ENCODE measurements at places on chromosomes 6 and 20.

DNA sequence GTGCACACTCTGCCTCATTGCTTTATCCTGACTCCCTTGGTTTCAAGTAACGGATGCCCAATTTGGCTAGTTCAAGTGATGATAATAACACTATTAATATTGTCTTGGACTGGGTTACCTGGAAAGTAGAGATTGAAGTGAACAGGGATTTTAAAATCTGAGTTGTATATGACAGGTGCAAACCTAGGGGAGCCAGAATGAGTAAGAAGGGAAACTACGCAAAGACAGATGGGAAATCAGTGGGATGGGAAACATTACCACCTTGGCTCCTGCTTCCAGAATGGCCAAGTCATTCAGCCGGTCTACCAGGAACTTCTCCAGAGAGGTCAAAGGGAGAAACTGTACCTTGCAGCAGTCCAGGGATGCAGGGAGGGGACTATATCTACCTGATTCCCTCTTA, 41.9 kb downstream of the OGFRL1 start:
- DNase-seq, result no peak

GRCh38 chr6:152750694-152751093, at the start of gene VIP:
Gene VIP, plus strand, starts transcription at chr6:152750797. Its CDS starts 1,381 bp downstream, at chr6:152752178.
- DNase-seq, result no peak

- DNase-seq, result peak; percentile 59
Observed at GRCh38 chr6:135909737-135910387, 58.4 kb downstream of the PDE7B start.

DNA sequence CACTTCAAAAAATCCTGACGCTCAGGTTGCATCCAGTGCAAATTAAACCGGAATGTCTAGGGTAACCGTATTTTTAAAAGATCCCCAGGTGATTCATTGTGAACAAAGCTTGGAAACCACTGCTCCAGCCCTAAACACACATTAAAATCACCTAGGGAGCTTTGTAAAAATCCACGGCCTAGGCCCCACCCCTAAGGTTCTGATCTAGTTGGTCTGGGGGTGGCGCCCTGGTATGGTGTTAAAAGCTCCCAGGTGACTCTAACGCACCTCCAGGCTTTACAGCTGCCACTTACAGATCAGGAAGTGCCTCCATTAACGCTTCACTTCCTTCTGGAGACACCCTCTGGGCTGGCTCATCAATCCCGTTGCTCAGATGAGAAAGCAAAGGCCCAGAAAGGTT, 92.2 kb downstream of the GRM4 start:
- DNase-seq, result no peak

GRCh38 chr6:143513410-143513809, 1.9 kb upstream of the FUCA2 start:
- peak; percentile 20 for DNase-seq

DNA sequence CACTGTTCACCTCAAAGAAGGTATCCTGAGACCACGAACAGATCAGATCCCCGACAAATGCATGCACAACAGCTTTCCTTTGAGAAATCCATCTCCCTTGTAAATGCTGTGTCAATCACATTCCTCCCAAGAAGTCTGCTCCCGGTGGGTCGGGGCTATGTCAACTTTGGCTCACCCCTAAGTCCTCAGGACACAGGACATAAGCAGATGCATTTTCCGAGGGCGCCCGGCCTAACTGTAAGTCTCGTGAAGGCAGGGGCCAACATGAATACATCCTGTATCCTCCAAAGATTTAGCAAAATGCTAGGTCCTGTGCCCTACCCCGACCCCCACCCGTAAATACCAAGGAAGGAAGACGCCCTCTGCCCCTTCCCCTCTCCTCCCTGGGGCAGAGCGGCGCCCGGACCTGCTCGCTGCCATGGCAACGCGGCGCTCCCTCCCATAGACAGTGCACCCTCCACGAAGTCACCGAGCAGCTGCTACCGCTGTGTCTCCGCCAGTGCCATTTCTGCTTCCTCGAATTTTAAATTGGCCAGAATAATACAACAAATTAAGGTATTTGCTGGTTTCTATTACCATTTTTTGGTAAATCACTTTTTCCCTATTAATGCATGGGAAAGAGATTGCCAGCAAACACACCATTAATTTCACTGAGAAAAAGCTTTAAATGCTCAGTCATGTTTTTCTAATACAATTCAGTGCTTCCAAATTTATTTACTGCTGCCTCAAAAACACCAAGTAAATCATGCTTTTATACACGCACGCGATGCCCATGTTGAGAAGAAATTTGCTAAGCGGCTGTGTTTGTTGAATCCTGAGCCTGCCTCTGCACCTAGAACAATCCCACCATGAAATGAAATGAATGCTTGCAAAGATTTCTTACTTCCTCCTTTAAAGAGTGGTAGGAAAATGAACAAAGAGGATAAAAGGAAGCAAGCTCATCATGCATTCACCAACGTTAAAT, 100.6 kb downstream of the PCSK2 start:
- no peak for DNase-seq

DNA sequence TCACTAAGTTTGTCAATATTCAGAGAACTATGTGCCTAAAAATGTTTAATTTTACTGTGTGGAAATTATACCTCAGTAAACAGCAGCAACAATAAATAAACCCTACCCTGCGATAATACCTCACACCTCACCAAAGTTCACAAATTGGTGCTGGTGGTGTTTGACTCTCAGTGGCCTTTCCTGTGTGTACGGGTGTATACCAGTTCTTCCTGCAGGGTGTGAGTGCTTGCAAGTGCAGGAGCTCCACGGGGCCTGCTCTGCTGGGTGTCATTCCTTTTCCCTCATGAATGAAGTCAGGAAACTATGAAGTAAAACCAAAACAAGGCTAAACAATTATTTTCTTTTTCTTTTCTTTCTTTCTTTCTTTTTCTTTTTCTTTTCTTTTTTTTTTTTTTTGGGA, 4.1 kb upstream of the ENPP5 start:
- DNase-seq, result no peak

DNA sequence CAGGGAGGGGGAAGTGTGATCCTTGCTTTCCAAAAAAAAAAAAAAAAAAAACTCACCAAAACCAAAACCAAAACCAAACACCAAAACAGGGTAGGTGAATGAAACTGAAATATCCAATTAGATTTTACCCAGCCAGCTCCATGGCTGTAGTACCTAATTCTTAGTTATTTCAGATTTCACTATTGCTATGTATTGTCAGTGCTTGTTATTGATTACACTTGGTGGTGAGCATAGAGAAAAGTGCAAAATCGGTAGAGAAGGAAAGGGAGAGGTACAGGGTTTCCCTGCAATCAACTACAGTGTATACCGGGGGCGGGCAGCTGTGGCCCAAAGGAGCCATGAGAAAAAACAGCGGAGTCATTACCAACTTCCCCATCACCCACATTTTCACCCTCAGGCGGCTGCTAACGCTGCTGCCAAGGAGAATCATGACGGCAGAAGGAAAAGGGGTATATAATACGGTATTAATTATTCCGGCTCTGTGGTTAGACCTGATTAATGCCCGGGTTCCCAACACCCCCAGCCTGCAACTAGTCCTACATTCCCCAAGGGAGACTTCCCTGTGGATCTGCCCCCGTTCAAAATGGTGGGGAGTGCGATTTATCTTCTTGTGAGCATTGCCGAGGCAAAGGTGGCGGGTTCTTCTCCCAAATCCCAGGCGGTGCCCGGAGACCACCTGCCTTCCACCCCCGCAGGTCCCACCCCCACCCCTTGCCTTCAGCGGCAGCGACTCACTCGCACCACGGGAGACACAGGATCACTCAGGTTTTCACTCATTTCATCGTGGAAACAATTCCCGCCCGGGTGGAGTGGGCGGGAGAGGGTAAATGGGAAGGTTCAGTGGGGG, at the start of gene C6orf62:
TSS of gene C6orf62 (minus strand) at position 30 of the 847 bp plus-strand sequence. CDS start 486 bp downstream, outside the sequence.
- peak; percentile 86 for DNase-seq

DNA sequence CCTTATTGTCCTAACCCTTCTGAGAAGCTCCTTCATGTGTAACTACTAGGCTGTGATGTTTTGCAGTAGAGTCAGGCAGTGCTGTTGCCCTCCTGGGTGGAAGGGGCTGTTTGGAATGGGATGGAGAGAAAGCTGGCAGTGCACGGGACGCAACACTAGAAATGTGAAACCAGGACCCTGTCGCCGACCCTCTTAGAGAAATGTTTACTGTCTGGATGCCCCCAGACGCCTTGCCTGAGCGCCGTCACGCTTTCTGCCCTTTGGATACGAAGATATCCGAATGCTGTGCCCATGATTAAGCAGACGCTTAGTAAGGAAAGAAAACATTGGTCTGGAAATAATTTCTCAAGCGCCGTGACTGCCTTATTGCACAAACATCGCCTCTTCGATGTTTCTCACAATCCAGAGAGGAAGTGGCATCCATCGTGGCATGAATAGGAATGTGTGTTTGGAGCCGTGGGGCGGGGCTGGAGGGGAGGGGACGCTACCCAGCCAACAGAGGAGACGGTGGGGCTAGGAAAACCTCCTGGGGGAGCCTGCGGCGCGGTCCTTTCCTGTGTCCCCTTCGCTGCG, 661 bp upstream of the PPP1R14C start:
- peak; percentile 88 for DNase-seq

- DNase-seq, result no peak
Observed at GRCh38 chr20:39039261-39039660, 77.1 kb downstream of the DHX35 start.

DNA sequence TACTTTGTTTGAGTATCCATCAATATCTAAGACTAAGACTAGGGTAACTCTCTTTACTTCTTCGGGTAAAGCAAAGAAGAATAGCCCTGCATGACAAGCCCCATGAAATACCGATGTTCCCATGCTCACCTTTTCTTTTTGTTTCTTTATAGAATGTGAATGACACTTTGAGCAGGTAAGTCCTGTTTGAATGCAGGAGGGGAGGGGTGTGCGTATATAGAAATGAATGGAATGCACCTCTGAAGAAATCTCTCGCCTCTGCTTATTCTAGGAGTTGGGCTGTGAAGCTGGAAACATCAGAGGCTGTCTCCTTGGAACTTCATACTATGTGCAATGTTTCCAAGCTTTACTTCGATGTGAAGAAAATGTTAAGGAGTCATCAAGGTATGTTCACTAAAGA, 10.3 kb downstream of the TRIM38 start:
- DNase-seq, result no peak

- peak; percentile 31 for DNase-seq
Observed at GRCh38 chr6:99467509-99468106, 42.5 kb upstream of the PNISR start.

DNA sequence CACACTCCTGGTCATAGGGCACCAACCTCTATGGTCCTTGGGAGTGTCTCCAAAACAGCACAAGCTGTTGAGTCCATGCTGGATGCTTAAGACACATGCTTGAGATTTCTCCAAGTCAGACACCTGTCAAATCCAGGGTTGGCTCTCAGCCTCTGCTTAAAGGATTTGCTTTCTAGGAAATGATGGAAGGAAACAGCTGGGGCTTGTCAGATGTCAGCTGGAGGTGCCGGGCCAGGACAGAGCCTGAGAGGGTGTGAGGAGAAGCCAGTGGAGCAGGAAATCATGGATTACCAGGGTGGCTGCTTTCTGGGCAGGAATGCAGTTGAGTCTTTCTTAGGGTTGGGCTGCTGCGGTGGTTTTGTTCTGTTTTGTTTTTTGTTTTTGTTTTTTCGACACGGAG, 83.0 kb upstream of the FAM184A start:
- no peak for DNase-seq
